RWPE1 (cell line): ENCODE measurements at places on chromosomes 13 and 19.

- no peak for DNase-seq
These were observed 4.2 kb upstream of the ZIC2 start for GRCh38 chr13:99977334-99977911.

DNA sequence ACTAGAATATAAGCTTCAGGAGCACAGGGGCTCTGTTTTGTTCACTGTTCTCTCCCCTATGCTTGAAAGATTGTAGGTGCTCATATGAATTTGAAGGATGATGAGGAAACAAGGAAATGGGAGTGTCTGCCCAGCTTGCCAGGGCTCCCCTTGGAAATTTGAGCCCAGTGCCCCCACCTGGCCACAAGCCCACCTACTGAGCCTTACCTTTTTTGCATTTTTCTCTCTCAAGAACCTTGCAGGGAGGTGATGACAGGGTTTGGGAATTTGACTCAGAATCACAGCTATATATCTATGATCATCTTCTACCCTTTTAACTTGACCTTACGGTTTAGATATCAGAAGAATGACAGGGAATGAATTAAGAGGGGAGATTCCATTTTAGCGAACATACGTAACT is 33.8 kb downstream of the SERP2 start:
- no peak for DNase-seq

DNA sequence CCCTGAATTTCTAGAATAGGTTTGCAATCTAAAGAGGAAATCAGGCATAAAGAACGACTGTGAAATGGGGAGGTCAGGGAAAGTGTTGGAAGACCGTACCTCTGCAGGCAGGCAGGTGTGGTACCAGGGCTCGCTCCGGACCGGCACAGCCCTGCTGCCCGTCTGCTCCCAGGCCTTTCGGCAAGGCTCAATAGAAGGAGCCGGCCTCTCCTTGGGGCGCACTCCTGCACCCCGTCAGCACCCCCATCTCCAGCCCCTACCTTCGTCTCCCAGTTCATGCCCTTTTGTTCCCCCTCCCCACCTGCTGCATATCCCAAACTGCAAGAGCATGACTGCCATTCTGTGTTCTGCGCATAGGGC is 139.8 kb upstream of the SOX1 start:
- no peak for DNase-seq

GRCh38 chr19:15290166-15290565 is 42.2 kb downstream of the BRD4 start:
- no peak for DNase-seq
